Lower leg skin (tissue), 4 donors: ENCODE measurements at places on chromosomes 7 and 10. TPM values are rescaled to one million over a fixed set of nuclear protein-coding genes. Genes with fewer than 3 reads are reported as not detected.
A peak's percentile ranks its signal among the peaks of the same experiment; 100 is the strongest.

- DNase-seq = no peak
Measured at GRCh38 chr10:129796710-129797420, 167.2 kb downstream of the EBF3 start.

DNA sequence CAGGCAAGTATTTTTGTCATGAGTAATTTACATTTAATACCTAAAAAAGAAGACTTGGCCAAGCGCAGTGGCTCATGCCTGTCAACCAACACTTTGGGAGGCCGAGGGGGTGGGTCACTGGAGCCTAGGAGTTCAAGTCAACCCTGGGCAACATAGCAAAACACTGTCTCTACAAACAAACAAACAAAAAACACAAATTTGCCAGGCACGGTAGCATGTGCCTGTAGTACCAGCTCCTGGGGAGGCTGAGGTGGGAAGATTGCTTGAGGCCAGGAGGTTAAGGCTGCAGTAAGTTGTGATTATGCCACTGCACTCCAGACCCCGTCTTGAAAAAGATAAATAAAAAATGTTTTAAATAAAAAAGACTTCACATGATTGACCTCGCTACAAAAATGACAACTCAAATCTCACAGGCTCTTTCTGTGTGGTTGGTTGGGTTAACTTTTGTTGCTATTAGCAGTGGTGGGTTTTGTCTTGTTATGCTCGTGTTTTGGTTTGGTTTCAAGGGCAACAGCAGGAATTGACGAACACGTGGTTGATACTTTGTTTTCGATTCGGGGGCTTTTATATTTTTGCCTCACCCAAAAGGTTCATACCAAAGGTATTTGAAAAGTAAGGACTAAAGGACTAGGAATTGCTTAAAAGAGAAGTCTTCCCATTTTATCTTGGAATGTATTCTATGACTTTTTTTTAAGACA is 227.2 kb upstream of the MKLN1 start:
- no peak for DNase-seq

The OR9A2 gene
- not detected for total RNA-seq

DNA sequence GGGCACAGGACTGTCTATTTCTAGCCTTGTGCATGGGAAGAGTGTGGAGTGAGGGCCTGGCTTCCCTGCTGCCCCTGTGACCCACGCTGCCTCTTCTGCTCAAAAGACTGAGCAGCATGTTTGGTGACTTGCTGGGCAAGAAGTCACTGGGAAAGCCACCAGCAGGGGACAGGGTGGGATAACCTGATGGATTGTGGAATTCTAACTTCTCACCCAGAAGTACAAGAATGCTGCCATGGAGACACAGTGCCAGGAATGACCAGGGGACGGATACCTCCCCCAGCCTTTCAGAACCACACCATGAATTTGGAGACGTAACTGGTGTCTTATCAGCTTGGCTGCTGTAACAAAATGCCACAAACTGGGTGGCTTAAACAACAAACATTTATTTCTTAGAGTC is 28.4 kb downstream of the GALNTL5 start:
- DNase-seq = no peak

The ABCB1 gene
- total RNA-seq = 4.9 TPM

DNA sequence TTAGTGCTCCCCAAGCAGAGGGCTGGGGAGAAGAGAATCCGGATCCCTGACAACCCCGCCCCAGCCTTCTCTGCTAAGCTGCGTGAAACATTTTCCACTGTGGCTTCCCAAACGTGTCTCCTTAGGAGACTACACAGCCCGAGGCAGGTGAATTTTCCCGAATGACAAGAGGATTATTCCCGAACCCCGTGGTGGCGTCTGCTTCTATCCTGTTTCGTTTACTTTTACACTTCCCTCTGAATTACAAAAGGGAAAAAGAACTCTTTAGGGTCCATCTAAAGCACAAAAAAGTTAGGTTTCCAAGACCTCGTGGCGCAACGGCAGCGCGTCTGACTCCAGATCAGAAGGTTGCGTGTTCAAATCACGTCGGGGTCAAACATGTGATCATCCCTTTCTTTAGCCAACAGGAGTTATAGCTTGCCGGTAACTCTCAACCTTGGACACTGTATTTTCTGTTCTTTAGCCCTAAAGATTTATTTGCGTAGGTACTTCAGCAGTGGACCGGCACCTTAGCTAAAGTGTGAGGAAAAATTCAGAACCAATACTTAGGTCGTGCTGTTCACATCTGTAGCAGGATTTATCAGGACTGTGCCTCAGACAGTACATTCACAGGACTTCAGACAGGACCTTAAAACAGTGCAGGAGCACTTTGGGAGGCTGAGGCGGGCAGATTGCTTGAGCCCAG is 3.2 kb upstream of the ZNF789 start:
- DNase-seq = no peak

DNA sequence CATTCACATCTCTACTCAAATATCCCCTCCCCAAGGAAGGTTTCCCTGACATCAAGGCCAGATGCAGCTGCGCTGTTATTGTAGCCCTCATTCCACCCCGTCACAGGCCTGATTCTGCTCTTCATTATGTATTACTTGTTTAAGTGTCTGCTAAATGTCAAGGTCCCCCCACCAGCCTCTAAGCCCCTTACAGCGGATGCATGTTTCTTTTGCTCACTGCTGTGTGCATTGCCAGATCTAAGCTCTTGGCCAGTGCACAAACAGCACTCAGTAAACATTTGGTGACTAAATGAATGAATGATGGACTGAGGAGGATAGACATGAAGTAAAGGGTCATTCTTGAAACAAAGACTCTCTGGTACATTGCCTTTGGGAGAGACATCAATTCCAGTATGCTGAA is 90.6 kb downstream of the NEBL start:
- no peak for DNase-seq

DNA sequence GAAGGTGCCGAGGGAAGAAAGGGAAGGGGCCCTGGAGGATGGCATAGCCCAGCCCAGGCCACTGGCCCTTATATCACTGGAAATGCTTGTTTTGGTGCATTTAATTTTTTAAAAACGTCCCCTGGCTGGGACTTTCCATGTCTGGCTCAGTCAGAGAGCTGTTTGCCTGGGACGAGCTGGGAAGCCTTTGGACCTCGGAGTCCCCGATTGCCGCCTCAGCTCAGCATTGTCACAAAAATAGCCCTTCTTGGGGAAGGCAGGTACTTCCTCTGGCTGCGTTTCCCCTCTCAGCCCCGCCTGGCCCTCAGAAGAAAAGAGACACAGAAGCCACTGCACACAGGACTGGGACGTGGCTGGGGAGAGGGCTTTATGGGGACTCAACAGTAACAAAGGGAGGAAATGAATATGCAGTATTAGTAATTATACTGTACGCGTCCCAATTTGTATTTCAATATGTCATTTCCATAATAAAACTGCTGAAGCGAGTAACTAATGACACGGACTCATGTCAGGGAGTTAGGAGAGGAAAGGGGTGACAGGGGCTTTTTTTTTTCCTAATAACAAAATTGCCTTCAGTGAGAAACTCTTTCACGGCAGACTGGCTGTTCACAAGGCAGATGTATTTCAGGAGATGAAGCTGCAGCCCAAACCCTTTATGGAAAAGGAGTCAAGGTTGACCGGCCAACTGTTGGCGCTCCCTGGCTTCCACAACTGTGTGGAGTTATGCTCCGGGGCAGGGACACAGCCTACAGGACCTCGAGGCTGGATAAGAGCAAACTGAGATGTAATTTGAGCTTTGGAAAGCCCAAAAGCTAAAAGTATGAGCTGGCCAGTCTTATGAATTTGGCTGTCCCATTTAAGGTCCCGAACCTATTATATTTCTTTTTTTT is 31.0 kb upstream of the MXI1 start:
- no peak for DNase-seq

The SNX13 gene
- total RNA-seq = 45.7 TPM

GRCh38 chr7:75662579-75663301 is 76.0 kb downstream of the HIP1 start:
- no peak for DNase-seq

DNA sequence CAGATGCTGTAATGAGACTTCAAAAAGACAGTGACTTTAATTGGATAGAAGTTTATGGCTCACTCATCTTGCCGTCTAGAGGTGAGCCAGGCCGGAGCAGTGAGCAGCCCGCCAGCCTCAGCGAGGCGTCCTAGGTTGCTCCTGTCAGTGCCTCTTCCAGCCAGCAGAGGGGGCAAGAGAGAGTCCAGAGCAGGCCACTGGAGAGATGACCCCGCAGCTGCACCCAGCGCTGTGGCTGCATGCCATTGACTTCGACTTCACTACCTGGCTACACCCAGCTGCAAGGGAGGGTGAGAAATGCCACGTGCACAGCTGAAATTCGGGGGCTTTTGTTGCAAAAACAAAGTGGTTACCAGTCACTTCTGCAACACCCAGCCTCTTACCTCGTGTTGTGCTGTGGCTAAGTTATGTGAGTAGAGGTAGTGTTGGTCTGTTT is 26.5 kb downstream of the NUB1 start:
- peak; percentile 65 for DNase-seq

- DNase-seq = no peak
Measured at GRCh38 chr10:78604286-78604685, 464.5 kb upstream of the ZMIZ1 start.

The ITPRID1 gene
- total RNA-seq = 2.6 TPM

DNA sequence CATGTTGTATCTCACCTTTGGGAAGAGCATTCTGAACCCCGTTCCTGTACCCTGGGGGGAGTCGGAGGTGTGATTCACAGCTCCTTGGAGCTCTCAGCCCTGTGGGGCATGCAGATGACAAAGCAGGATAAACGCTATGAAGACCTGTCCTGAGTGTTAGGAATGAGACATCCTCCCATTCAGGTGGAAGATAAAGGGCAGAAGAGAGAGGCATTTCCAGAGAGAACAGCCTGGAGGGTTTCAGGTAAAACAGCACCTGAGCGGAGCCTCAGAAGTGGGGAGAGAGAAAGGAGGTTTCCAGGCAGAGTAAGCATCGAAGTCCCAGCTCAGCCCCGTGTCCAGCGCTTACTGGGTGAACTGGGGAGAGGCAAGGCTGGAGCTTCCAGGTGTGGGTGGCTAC is 288.9 kb downstream of the KLF6 start:
- no peak for DNase-seq

The CDHR1 gene
- 126 TPM for total RNA-seq

The LRRC4 gene
- total RNA-seq = not detected

GRCh38 chr10:130930821-130931220 is 380.7 kb downstream of the TCERG1L start:
- no peak for DNase-seq

DNA sequence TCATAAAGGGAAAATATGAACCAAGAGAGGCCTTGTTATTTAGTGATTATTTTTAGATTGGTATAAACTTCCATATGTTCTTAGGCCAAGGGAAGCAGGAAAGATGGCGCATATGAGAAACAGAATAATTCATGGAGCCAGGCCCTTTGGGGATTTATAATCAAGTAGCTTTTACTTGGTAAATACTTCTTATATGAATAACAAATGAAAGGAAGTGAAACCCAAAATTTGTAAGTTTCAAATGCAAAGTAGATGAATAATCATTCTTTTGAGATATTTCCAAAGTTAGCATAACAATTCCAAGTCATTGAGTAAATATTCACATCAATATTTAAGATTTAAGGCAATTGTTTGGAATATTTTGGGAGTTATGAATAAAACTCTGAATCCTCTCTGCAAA is 13.9 kb upstream of the OPTN start:
- no peak for DNase-seq

- DNase-seq = no peak
Measured at GRCh38 chr10:93417921-93418320, 64.2 kb downstream of the MYOF start.

The MUC3A gene
- 0.67 TPM for total RNA-seq

The FGFBP3 gene
- total RNA-seq = 0.69 TPM

DNA sequence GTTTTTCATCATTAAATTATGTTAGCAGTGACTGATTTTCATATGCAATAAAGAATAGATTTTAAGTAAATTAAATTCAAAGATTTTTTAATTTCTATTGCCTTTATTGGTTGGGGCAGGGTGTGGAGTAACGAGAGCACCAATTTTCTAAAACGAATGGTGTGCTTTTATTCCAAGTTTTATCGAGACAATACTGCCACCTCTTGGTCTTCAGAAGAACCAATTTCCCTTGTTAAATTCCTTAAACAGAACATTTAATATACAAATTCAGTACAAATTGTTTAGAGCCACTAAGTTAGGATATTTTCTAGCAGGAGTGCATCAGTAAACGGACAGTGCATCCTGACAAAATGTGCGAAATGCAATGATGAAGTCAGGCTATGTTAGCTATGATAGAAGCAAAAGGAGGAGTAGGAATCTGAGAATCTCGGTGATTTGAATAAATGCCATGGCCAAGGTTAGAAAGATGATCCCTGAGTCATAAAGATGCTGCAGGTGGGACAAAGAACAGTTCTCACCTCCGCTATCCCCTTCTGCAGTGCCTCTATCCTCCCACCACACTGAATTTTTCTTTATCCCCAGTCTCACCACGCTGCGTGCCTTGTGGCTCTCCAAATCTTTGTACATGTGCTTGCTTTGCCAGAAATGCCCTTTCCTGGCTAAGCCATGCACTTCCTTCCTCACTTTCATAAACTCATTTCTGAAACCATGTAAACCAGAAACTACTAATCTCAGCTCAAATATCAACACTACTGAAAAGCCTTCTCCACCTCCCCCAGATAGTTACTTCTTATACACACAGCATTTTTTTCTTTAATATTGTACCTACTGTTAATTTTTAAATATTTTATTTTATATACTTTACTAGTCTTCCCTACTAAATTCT is 31.9 kb upstream of the AGBL3 start:
- DNase-seq = no peak

- DNase-seq = no peak
Measured at GRCh38 chr10:96380821-96381220, 22.0 kb upstream of the OPALIN start.

The SMKR1 gene
- 0.42 TPM for total RNA-seq

DNA sequence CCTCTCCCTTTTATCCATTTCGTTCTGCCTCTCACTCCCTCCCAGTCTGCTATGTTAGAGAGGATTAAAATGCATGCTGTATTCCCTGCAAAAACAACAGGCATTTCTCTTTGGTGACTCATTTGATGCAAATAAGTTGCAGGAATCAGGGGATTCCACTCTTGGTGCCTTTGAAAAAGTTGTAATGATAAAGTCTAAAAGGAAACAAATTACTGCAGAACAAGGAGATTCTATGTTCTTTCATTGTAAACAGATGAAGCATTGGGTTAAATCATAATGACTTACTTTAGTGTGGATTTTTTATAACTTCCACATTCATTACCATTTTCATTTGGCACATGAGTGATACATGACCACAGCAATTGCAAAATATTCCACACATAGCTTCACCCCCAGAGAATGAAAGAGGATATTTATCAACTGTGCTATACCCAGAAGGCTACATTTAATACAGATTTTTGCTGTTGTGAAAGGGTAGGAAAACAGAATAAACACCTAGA is 33.4 kb upstream of the ABLIM1 start:
- DNase-seq = no peak

DNA sequence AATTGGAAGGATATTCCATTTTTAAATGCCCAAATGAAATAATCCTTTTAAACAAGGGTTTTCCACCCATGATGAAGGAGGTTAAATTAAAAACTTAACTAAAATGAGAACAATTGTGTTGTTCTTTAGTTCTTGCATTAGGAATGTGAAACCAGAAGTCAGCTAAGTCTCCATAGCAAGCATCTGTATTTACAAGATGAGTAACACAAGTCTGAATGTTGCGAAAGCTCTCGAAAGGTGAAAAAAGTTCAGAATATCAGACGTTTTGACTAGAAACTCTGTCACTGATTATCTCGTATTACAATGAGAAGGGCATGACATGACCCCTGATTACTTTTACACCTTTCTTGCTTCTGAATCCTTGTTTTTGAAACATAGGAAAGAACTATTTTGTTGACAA is 149.6 kb downstream of the BICC1 start:
- no peak for DNase-seq

GRCh38 chr7:101300465-101301376 is 20.9 kb downstream of the IFT22 start:
- DNase-seq = no peak

The NAT16 gene
- total RNA-seq = not detected

The CPA4 gene
- total RNA-seq = 107 TPM

- DNase-seq = no peak
Measured at GRCh38 chr10:61786728-61787127, 114.8 kb upstream of the ARID5B start.
